ENCODE measurements at places on chromosomes 3 and 15. TPM values are rescaled to one million over a fixed set of nuclear protein-coding genes. Genes with fewer than 3 reads are reported as not detected.

Gene CADM2
- polyA plus RNA-seq, result 0.30 TPM

Gene ZNF148
- polyA plus RNA-seq, result 40.4 TPM

Gene GOLGA6A
- not detected for polyA plus RNA-seq

Gene ALDH1A2
- polyA plus RNA-seq, result 3.5 TPM

Gene HRG
- polyA plus RNA-seq, result not detected

Gene ROPN1
- not detected for polyA plus RNA-seq

Gene SAMMSON
- polyA plus RNA-seq, result not detected

Gene ZNF860
- not detected for polyA plus RNA-seq

Gene TMIE
- polyA plus RNA-seq, result 0.53 TPM

Gene CCR3
- not detected for polyA plus RNA-seq

Gene TMEM45A
- polyA plus RNA-seq, result 96.3 TPM

Gene IDH3A
- polyA plus RNA-seq, result 79.4 TPM

Gene SGO1
- polyA plus RNA-seq, result 10.1 TPM

Gene EOMES
- not detected for polyA plus RNA-seq

Measured in cardiac muscle cell (in vitro differentiated cells and primary cell).